Effector CD8-positive, alpha-beta T cell (primary cell): ENCODE measurements at places on chromosomes 4 and X.

- DNase-seq = no peak
Measured at GRCh38 chr4:36081185-36081584, 163.1 kb downstream of the ARAP2 start.

DNA sequence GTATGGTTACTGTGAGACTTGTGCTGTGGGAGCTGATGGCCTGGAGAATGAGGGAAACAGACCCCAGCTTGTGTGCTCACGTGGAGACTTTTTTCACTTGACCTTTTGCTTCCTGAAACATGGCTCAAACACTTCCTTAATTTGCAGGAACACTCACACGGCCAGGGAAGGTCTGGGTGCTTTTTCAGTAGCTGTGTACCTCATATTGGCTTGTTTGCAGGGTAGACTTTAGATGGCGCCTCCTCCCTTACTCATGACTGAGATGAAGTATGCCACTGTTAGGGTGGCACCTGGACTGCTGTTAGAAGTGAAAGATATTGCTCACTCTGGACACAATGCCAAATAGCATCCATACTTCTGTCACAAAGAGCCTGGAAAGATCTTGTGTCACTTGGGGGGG is 75.7 kb upstream of the WDR1 start:
- no peak for DNase-seq

DNA sequence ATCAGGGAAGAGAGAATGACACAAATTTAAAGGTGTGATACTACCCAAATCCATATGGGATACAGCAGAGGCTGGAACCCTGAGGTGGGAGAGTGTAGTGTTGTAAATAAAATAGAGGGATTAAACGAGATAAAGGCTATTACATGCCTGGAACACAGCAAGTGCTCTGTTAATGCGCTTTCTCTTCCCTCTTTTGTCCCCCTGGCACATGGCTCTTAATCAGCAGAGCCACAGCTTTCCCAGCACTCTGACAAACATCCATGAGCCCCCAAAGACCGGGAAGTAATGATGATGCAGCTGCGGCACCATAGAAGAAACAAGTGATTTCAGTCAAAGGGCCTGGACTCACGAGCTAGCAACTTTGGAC is 85.9 kb downstream of the RASL11B start:
- DNase-seq = no peak

DNA sequence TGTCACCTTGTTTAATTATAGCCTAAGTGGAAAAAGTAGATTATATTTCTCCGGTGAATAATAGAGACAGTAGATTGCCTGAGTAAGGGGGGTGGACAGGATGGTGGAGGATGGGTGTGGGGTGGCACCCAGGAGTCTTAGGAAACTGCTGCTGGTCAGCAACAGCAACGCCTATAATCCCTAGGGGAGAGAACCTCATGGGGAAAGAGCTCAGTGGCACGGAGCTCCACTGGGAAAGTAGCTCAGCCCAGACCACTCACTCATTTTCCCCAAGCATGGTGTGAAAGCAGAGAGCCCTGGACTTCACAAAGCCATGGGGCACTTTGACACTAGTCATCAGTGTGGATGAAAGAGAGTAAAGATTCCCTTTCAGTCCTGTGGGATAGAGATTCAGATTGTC is 31.1 kb downstream of the METTL14 start:
- no peak for DNase-seq
